ENCODE measurements at places on chromosomes 1 and 21. TPM values are rescaled to one million over a fixed set of nuclear protein-coding genes. Genes with fewer than 3 reads are reported as not detected.

- H3K36me3 ChIP-seq: no peaks in the 10 kb centered on the region
- H3K27me3 ChIP-seq: no peaks in the 10 kb centered on the region
- no peak overlapping the region for H3K27ac ChIP-seq
- no peak for DNase-seq
Measured at GRCh38 chr1:11930571-11931445, 3.7 kb upstream of the PLOD1 start.

DNA sequence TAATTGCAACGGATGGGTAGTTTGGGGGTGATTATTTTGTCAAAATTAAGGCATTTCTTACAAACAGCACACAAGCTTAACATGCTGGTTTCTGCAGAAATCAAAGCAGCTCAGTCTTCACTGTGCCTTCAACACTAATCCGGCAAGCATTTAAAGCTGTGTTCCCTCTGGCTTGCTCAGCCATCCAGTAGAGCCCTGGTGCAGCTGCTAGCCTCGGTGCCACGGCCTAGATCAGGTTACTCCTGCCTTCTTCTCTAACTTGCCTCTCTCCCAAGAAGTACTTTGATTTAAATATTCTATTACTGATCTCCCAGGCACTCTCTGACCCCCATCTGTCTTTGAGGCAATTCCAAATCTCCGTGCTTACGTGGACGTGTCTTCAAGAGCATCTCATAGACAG, 85.6 kb downstream of the GREM2 start:
- H3K4me3 ChIP-seq: no peak overlapping the region
- DNase-seq: no peak
- no peaks in the 10 kb centered on the region for H3K36me3 ChIP-seq
- no peaks in the 10 kb centered on the region for H3K4me1 ChIP-seq

DNA sequence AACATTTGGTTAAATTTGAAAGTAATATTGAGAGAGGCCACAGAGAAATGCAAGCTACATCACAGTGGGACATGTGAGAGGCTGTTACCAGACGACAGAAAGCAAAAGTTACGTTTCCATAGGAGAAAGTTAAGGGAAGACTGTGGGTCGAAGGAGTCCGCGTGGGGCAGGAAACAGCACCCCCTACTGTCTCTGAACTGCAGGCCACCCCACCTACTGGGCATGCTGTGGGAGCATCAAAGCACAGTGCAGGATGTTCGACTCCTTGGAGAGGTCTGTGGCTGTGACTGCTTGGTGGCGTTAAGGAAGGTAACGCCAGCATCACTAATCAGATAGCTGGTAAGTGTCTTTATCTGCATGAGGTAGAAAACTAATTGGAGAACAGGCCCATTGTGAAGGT, 123.9 kb downstream of the PTBP2 start:
- no peaks in the 10 kb centered on the region for H3K27me3 ChIP-seq
- no peaks in the 10 kb centered on the region for H3K36me3 ChIP-seq
- H3K4me3 ChIP-seq: no peak overlapping the region
- peak; percentile 15 for DNase-seq

- DNase-seq: no peak
- no peak overlapping the region for H3K4me3 ChIP-seq
- H3K27ac ChIP-seq: no peak overlapping the region
Measured at GRCh38 chr1:28266920-28267322, 7.6 kb downstream of the SESN2 start.

DNA sequence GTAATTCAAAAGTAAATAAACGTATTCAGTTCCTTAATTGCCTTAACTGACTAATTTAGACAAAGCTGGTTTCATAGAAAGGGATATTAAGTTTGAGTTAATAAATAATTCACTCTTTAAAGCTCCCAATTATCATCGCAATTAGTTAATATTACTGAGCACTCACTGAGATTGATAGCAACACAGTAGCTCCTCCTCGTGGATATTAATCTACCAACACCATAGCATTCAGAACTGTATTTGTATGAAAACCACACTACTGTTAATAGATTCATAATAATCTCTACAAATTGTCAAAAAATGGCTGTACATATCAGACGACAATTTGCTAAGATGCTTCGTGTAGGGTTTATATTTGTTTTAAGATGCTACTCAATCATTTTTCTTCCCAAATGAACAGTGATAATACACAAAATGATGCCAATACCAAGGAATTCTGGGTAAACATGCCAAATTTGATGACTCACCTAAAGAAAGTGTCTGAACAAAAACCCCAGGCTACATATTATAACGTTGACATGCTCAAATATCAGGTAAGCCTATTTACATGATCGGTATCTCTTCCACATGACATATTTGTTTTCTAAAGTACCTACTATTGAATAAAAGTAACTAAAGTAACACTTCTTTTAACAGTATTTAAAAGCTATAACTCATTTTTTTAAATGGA, 18.8 kb upstream of the DYNLT5 start:
- H3K27ac ChIP-seq: no peak overlapping the region
- H3K4me3 ChIP-seq: no peak overlapping the region
- no peaks in the 10 kb centered on the region for H3K36me3 ChIP-seq
- no peak for DNase-seq
- no peaks in the 10 kb centered on the region for H3K27me3 ChIP-seq
- H3K4me1 ChIP-seq: no peaks in the 10 kb centered on the region

- no peaks in the 10 kb centered on the region for H3K27me3 ChIP-seq
- H3K4me3 ChIP-seq: no peak overlapping the region
- no peak for DNase-seq
- H3K27ac ChIP-seq: no peak overlapping the region
- no peaks in the 10 kb centered on the region for H3K36me3 ChIP-seq
Measured at GRCh38 chr1:162416909-162417308, 5.0 kb upstream of the SH2D1B start.

- DNase-seq: no peak
- H3K27ac ChIP-seq: no peak overlapping the region
- no peaks in the 10 kb centered on the region for H3K4me1 ChIP-seq
- H3K27me3 ChIP-seq: no peaks in the 10 kb centered on the region
Measured at GRCh38 chr1:7456722-7457082, 314.4 kb upstream of the VAMP3 start.

GRCh38 chr1:174637487-174637886, 189.7 kb downstream of the GPR52 start:
- H3K4me1 ChIP-seq: no peaks in the 10 kb centered on the region
- no peak overlapping the region for H3K4me3 ChIP-seq
- H3K36me3 ChIP-seq: peaks cover 11% of the 10 kb centered on the region
- no peak for DNase-seq

- H3K27me3 ChIP-seq: no peaks in the 10 kb centered on the region
- no peaks in the 10 kb centered on the region for H3K4me1 ChIP-seq
- H3K27ac ChIP-seq: no peak overlapping the region
- H3K4me3 ChIP-seq: no peak overlapping the region
Measured at GRCh38 chr21:36990508-36991205, 15.8 kb upstream of the RIPPLY3 start.

DNA sequence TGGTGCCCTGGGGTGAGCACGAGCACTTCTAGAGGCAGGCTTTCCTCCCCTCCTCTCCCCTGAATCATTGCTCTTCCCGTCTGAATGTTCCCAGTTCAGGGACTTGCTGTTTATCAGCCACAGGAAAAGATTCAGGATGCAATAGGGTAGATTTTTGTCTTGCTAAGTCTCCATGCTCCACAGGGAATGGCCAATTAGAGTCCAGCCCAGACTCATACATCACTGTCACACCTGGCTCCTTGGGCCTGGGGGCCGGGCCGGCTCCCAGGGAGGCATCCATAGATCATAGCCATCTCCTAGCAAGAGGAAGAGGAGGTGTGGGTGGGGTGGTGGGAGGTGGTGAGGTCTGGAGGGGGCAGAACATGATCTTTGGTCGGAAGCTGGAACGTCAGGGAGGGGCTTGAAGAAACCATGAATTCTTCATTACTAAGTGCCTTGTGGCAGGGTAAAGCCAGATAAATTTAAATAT, 83.4 kb downstream of the LRRN2 start:
- H3K4me3 ChIP-seq: no peak overlapping the region
- no peak for DNase-seq
- H3K27ac ChIP-seq: no peak overlapping the region
- H3K4me1 ChIP-seq: no peaks in the 10 kb centered on the region
- peaks cover 6% of the 10 kb centered on the region for H3K36me3 ChIP-seq

GRCh38 chr1:24514946-24515345, 12.3 kb downstream of the RCAN3 start:
- no peaks in the 10 kb centered on the region for H3K4me1 ChIP-seq
- H3K36me3 ChIP-seq: peaks cover 20% of the 10 kb centered on the region
- H3K4me3 ChIP-seq: no peak overlapping the region
- no peak overlapping the region for H3K27ac ChIP-seq
- no peak for DNase-seq
- no peaks in the 10 kb centered on the region for H3K27me3 ChIP-seq

DNA sequence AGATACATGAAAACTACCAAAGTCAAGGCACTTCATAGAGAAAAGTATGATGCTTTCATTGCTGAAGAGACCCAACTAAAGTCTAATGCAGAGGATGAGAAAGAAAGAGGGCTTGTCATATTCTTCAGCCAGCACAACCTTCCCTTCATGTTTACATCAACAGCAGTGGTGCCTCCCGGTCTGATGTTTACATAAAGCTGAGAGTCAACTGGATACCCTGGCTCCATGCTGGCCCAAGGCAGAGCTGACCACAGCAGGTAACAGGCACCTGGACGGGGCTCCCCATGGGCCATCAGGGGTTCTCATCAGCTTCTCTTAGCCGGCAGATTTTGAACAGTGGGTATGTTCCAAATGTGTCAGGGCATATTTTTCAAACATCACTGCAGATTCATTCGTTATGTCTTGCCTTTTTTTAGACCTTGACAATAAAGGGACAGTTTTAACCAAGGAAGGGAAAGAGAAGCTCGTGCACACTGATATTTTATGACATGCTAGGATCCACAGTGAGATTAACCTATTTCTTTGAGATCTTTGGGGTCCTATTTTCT, 117.1 kb downstream of the NRIP1 start:
- H3K4me3 ChIP-seq: no peak overlapping the region
- H3K27me3 ChIP-seq: no peaks in the 10 kb centered on the region
- H3K27ac ChIP-seq: no peak overlapping the region
- no peaks in the 10 kb centered on the region for H3K4me1 ChIP-seq
- H3K36me3 ChIP-seq: no peaks in the 10 kb centered on the region

GRCh38 chr1:90959352-90960206, 62.3 kb downstream of the ZNF644 start:
- no peak for DNase-seq
- no peaks in the 10 kb centered on the region for H3K27me3 ChIP-seq

DNA sequence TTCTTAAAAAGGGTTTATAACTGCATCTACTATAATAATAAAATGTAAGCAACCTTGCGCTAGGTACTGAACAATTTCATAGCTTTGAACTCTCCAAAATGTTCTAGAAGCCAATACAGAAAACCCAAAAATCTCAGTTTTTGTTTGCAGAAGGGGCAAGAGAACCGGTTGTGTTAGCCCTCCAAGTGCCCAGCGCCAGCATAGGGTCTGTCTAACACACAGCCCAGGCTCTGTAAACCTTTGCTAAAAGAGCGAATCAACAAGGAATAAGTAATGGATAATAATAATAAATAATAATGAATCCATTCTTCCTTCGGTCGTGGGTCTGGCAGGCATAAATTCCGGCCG, 333 bp upstream of the CHAF1B start:
- no peaks in the 10 kb centered on the region for H3K36me3 ChIP-seq
- no peaks in the 10 kb centered on the region for H3K27me3 ChIP-seq
- no peak for DNase-seq
- peaks cover 9% of the 10 kb centered on the region for H3K4me1 ChIP-seq
- H3K4me3 ChIP-seq: peak overlapping the region; percentile 63
- H3K27ac ChIP-seq: no peak overlapping the region

The AMPD2 gene
- 105 TPM for total RNA-seq

The B3GALT2 gene
- 0.07 TPM for total RNA-seq

The SAMD11 gene
- total RNA-seq: not detected

The CD1E gene
- total RNA-seq: not detected

The SLC6A17 gene
- total RNA-seq: not detected

The PEX11B gene
- total RNA-seq: 39.1 TPM

The NEK2 gene
- 0.32 TPM for total RNA-seq

The TXNIP gene
- 542 TPM for total RNA-seq
